ENCODE measurements at places on chromosomes 5 and 9.

DNA sequence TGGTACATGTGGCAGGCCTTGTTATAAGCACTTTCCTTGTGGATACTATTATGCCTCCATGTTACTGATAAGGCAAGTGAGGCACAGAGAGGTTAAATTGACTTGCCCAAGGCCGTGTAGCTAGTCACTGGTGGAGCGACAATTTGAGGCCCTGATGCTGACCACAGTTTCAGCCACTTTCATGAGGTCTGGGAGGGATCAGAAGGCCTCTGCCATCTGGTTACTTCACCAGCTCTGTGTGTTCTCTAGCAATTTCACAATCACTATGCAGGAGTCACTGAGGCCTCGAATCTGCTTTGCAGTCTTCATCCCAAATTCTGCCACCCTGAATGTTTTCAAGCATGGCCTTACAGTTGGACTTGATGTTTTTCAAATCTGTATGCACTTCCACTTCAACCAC lies 9.1 kb downstream of the LRRC70 start:
- DNase-seq: no peak

- DNase-seq: no peak
Measured at GRCh38 chr9:131733541-131734061, 6.3 kb downstream of the RAPGEF1 start.

DNA sequence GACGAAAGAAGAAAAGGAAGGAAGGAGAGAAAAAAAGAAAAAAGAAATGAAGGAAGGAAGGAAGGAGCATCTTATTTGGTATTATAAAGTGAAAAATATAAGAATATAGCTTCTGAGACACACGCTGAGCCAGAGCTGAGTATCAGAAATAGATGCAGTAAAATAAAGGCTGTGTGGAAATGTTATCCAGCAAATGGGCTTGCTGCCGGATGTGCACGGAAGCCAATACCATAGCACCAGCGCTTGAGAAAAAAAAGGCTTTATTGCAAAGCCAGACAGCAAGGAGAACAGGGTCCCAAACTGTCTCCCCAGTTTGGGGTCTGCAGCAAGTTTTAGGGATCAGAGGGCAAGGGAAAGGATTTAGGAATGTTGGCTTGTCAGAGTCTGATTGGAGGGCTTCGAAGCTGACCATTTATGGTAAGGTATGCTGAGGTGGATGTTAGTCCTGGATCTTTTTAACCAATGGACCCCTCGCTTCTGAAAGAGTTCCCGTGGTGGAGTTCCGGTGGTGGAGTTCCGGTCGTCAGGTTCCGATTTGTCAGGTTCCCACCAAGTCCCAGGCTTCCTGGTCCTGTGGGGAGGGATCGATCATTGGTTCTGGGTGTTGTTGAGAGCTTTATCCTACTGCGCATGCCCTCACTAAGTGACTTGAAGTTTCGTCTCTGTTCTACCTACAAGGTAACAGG lies 70.4 kb downstream of the SFXN1 start:
- DNase-seq: no peak

- no peak for DNase-seq
Measured at GRCh38 chr9:113888336-113888735, 12.2 kb downstream of the ZNF618 start.

DNA sequence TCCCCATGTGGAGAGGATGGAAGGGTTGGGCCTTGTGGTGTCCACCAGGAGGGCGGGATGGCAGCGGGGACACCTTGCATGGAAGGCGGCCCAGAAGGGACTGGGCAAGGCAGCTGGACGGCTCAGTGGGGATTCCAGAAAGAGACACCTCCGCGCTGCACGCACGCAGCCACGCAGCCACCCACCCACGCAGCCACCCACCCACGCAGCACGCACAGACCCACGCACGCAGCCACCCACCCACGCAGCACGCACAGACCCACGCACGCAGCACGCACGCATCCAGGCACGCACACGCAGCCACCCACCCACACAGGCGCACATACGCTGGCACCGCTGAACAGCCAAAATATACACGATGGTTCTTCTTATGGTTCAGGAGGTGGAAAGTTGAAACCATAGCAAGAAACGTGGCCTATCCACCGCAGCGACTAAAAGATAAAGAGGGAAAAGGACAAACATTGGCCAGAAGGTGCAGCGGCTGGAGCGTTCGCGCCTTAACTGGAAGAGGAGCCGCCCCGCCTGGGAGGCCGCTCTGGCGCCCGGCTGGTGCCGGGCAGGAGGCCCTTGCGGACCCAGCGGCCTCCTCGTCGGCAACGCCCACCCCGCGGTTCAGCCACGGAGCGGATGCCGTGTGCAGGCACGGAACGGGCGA lies 22.2 kb upstream of the EXOC3 start:
- no peak for DNase-seq

- no peak for DNase-seq
Measured at GRCh38 chr5:54086191-54086590, 224.2 kb downstream of the ARL15 start.

DNA sequence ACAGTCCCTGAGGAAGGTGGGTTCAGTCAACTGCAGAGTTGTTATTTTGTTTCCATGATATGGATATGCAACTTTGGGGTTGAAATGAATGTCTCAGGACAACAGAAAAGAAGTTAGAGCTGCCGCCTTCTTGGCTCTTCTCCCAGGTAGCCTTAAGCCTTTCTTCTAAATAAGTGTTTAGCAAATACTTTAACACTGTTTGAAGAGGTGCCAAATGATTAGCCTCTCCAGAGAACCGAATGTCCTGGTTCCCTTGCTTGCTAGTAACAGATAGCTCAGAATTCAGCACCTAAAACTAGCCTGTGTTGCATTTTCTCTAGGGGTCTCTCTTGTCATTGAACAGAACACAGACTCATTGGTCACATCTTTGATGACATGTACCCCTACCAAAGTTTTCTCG lies 127.7 kb upstream of the PIK3R1 start:
- no peak for DNase-seq

DNA sequence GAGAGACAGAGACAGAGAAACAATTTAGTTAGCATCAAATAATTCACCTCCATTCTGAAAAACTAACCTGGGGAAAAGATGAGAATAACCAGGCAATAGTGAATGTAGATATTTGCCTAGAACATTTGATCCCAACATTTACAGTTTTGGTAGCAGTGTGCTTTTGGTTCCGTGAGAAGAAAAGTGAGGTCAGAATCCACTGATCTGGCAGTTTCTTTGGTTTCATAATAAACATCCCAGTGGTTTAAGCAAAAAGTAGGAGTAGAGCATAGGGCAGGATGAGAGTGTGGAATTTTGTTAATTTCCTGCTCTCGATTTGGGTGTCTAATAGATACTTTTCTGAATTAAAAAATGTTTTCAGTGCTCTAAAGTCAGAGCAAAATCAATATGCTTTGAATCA lies 887.0 kb downstream of the NR2F1-AS1 start:
- no peak for DNase-seq

GRCh38 chr9:114769624-114770023 lies 36.2 kb downstream of the TNFSF15 start:
- DNase-seq: no peak

GRCh38 chr9:128902351-128903078 lies 18.3 kb upstream of the PHYHD1 start:
- DNase-seq: peak; percentile 85

GRCh38 chr5:32777222-32777621 lies 66.1 kb downstream of the NPR3 start:
- no peak for DNase-seq

DNA sequence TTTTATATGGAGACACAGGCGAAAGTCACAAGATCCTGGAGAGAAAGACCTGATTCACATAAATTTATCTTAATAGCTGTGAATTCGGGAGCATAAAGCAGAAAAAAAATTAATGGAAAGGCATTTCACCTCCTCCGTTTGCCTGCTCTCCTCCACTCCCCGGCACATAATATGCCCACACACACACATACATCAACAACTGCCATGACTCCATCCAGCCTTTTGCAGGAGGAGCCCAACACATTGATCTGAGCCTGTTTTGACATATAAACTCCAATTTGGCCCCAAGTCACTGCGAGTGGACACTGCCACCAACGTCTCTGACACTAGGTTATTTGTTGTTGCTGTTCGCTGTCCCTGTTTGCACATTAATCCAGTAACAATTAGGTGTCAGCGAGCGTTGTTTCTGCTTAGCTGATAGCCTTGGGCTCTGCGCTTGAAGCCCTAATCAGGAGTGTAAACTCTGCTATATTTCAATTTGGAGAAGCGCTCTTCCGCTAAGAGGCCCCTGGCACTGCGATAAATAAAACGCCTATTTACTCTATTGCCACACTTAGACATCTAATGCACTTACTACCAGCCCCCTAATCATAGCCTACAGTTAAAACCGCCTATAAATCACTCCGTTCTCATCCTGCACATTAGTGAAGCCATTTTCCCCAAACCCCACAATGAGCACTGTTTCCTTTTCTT lies 195.8 kb upstream of the TBCA start:
- DNase-seq: no peak

DNA sequence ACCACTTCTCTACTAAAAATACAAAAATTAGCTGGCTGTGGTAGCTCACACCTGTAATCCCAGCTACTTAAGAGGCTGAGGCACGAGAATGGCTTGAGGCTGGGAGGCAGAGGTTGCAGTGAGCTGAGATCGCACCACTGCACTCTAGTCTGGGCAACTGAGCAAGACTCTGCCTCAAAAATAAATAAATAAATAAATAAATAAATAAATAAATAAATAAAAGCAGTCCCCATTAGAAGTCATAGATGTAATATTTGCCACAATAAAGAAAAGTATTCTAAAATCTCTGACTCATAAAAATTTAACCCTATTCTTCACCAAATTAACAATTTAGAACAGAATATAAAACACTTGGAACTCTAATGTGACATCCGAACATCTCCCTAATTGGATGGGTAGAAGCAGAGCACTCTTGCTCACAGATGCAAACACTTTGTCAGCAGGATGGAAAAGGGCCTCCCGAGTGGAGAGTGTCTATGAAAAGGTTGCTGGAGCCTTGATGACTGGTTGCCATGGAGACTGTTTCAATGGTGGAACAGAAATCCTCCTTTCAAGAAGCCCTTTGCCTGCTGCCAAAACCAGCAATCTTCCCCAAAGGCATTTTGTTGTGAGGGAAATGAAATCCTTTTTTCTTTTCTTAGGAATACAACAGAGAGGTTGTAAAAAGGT lies 38.9 kb upstream of the TRAF1 start:
- no peak for DNase-seq

DNA sequence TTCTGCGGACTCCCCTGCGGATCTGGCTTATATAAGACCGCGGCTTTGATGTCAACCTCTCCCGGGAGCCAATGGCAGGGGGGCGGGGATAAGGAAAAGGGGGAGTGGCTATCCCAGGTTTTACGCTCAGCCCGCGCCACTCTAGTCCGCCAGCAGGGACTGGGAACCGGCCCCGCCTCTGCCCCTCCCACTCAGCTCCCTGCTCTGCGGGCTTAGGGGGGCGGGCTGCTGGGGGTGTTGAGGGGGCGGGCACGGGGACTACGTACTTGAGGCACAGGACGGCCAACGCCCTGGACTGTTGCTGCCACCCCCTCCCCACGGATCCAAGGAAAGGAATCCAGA lies at the start of gene HAND1:
Gene HAND1 (minus strand): TSS at position 4 of the 342 bp plus-strand sequence. CDS start 219 bp downstream, outside the sequence.
- DNase-seq: no peak

GRCh38 chr5:138975098-138975847 lies 100.1 kb upstream of the LRRTM2 start:
- no peak for DNase-seq

- no peak for DNase-seq
Measured at GRCh38 chr9:127927201-127927987, 3.2 kb downstream of the PIP5KL1 start.

- DNase-seq: no peak
Measured at GRCh38 chr9:14627513-14627912, 65.7 kb downstream of the ZDHHC21 start.

DNA sequence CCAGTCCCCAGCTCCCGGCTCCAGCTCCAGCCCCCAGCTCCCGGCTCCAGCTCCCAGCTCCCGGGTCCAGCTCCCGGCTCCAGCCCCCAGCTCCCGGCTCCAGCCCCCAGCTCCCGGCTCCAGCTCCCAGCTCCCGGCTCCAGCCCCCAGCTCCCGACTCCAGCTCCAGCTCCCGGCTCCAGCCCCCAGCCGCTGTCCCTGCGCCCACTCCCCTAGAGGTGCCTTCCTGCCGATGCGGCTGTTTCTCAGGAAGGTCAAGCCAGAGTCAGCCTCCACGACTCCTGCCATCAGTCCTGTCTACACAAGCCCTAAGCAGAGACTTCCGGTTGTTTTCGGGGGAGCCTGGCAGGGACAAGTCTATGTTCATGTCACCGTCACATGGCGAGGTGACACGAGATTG lies 74.8 kb downstream of the ZNF354C start:
- DNase-seq: no peak

DNA sequence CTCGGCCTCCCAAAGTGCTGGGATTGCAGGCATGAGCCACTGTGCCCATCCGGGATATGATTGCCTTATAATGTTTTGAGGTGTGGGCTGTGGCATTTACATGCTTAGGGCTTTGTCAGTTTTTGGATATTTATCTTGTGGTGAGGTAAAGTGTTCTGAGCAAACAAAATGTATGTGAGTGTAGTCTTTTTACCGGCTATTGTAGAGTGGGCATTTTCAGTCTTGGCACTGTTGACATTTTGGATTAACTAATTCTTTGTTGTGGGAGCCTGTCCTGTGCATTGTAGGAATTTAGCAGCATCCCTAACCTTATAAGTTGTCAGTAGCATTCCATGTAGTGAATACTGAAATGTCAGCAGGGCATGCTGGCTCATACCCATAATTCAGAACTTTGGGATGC lies 21.6 kb downstream of the G3BP1 start:
- DNase-seq: no peak

- no peak for DNase-seq
Measured at GRCh38 chr5:73748510-73749400, 122.8 kb downstream of the ARHGEF28 start.

- DNase-seq: no peak
Measured at GRCh38 chr5:114249823-114250222, 112.0 kb upstream of the KCNN2 start.

Data from GM20000 (cell line).